ENCODE measurements at places on chromosomes 16 and 17. TPM values are rescaled to one million over a fixed set of nuclear protein-coding genes. Genes with fewer than 3 reads are reported as not detected.

- no peak overlapping the region for H3K4me3 ChIP-seq
- no peaks in the 10 kb centered on the region for H3K36me3 ChIP-seq
- H3K4me1 ChIP-seq = peaks cover 1% of the 10 kb centered on the region
- DNase-seq = no peak
- peaks cover 7% of the 10 kb centered on the region for H3K27me3 ChIP-seq
These were observed 137.0 kb upstream of the TP53TG3D start for GRCh38 chr16:32116080-32116479.

Gene ZPBP2
- not detected for total RNA-seq

Gene TAC4
- total RNA-seq = not detected

DNA sequence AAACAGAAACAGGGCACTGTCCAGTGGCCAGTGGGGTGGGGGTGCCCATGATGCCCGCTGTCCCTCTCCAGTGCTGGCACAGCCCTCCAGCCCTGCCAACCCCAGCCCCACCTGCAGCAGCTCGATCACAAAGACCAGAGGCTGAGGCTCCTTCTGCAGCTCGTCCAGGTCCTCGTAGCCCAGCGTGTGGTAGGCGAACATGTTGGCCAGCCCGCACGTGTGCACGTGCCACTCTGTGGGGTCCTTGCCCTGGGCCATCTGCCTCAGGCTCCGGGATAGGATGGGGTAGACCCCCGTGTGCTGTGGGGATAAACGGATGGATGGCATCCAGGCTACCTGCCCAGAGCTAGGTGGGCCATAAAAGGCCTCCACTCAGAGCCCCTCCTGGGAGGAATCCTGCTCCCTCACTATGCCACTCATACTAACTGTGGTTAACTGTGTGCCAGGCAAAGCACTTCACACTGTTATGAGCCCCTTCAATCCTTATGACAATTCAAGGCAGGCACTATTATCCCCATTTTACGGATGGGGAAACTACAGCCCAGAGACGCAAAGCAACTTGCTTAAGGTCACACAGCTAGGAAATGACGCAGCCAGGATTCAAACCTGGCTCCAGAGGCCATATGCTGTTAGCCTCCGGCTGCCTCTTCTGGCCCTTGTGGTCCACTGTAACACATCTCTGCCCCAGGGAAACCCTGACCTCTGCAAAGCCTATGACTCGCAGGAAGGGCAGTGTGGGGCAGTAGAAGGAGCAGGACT is 6.5 kb downstream of the AIPL1 start:
- no peak for DNase-seq
- H3K36me3 ChIP-seq = peaks cover 12% of the 10 kb centered on the region
- H3K4me1 ChIP-seq = peaks cover 18% of the 10 kb centered on the region
- peaks cover 56% of the 10 kb centered on the region for H3K27me3 ChIP-seq
- no peak overlapping the region for H3K4me3 ChIP-seq

- H3K36me3 ChIP-seq = peaks cover 5% of the 10 kb centered on the region
- H3K27me3 ChIP-seq = peaks cover 11% of the 10 kb centered on the region
- no peak overlapping the region for H3K27ac ChIP-seq
- no peak overlapping the region for H3K4me3 ChIP-seq
- DNase-seq = no peak
These were observed 13.0 kb downstream of the AXIN2 start for GRCh38 chr17:65548269-65548969.

- peak; percentile 25 for DNase-seq
- H3K27ac ChIP-seq = no peak overlapping the region
- H3K27me3 ChIP-seq = peaks cover 3% of the 10 kb centered on the region
- peaks cover 13% of the 10 kb centered on the region for H3K4me1 ChIP-seq
- no peak overlapping the region for H3K4me3 ChIP-seq
- H3K36me3 ChIP-seq = peaks cover 26% of the 10 kb centered on the region
These were observed 21.6 kb downstream of the PLA2G10 start for GRCh38 chr16:14672403-14672971.

Gene HBQ1
- not detected for total RNA-seq

DNA sequence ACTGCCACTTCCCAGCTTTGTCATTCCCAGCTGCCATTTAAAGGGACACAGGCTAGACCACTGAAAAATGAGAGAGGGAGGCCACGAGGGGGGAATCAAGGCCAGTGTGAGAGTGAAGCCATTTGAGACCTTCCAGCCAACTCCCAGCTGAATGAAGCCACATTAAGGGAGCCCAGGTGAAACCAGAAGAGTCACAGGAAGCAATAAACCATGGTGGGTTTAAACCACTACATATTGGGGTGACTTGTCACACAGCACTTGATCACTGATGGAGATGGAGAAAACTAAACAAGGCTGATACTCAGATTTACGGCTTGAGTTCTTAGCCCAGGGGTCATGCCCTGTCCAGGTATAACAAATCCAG is 2.8 kb upstream of the NUBP1 start:
- DNase-seq = no peak
- no peaks in the 10 kb centered on the region for H3K27me3 ChIP-seq
- no peak overlapping the region for H3K4me3 ChIP-seq

Gene SPATA22
- total RNA-seq = not detected

- no peak for DNase-seq
- H3K4me3 ChIP-seq = no peak overlapping the region
- H3K27me3 ChIP-seq = no peaks in the 10 kb centered on the region
These were observed 40.1 kb downstream of the CLEC16A start for GRCh38 chr16:10984509-10984908.

DNA sequence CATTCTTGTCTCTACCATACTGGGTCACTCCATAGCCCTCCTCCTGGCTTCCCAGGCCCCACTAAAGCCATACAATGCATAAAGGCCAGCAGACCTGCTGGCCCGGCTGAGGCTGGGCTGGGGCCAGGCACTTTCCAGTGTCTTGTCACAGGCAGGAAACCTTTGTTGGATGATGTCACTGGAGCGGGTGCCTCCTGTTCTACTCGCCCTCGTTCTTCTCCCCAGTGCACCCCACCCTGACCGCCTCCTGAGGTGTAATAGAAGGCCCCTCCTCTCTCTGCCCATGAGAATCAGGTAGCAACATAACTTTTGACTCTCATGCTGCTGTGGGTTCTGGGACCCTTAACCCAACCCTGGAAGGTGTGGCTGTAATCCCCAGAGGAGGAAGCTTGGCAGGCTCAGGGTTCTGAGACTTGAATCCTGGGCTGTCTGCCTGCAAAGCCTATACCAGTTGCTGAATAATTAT is 54.2 kb upstream of the IL34 start:
- DNase-seq = no peak
- H3K4me1 ChIP-seq = no peaks in the 10 kb centered on the region
- H3K27ac ChIP-seq = no peak overlapping the region
- H3K27me3 ChIP-seq = peaks cover 8% of the 10 kb centered on the region
- H3K4me3 ChIP-seq = no peak overlapping the region

Gene FAM171A2
- 0.10 TPM for total RNA-seq

Gene GUCY2D
- total RNA-seq = not detected

DNA sequence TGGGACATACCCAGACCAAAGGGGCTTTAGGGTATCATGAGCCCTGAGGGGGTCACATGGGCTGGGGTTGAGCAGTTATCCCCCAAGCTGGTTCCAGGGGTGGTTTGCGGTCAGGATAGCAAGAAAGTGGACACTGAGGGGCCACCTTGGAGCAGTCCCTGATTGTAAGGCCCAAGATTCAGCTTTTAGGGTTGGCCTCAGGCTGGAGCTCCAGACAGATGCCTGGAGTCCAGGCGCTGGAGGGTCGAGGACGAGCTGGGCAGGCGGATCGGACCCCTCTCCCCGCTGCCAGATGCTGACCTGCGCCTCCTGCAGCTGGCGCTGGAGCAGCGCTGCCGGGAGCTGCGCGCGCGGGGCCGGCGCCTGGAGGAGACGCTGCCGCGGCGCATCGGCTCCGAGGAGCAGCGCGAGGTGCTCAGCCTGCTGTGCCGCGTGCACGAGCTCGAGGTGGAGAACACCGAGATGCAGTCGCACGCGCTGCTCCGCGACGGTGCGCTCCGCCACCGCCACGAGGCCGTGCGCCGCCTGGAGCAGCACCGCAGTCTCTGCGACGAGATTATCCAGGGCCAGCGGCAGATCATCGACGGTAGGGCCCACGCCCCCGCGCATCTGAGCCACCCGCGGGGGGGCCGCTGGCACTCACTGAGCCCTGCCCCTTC is 10.0 kb downstream of the BTBD17 start:
- peaks cover 4% of the 10 kb centered on the region for H3K4me1 ChIP-seq
- peaks cover 61% of the 10 kb centered on the region for H3K27me3 ChIP-seq
- H3K4me3 ChIP-seq = no peak overlapping the region
- DNase-seq = no peak
- H3K36me3 ChIP-seq = no peaks in the 10 kb centered on the region

GRCh38 chr16:55376045-55376444 is 52.0 kb downstream of the IRX6 start:
- no peaks in the 10 kb centered on the region for H3K4me1 ChIP-seq
- no peak overlapping the region for H3K4me3 ChIP-seq
- H3K36me3 ChIP-seq = no peaks in the 10 kb centered on the region

GRCh38 chr17:82213251-82214011 is 789 bp upstream of the CCDC57 start:
- H3K4me1 ChIP-seq = peaks cover 43% of the 10 kb centered on the region
- H3K4me3 ChIP-seq = peak overlapping the region; percentile 77
- no peak for DNase-seq
- no peaks in the 10 kb centered on the region for H3K36me3 ChIP-seq

- peaks cover 98% of the 10 kb centered on the region for H3K36me3 ChIP-seq
- peaks cover 18% of the 10 kb centered on the region for H3K4me1 ChIP-seq
- no peaks in the 10 kb centered on the region for H3K27me3 ChIP-seq
- H3K4me3 ChIP-seq = no peak overlapping the region
These were observed 9.8 kb downstream of the ELOB start for GRCh38 chr16:2767140-2767731.

GRCh38 chr17:17494870-17495535 is 1.2 kb downstream of the RASD1 start:
- H3K27ac ChIP-seq = no peak overlapping the region
- peaks cover 16% of the 10 kb centered on the region for H3K27me3 ChIP-seq
- no peak for DNase-seq
- peak overlapping the region; percentile 47 for H3K4me3 ChIP-seq
- peaks cover 15% of the 10 kb centered on the region for H3K4me1 ChIP-seq
- H3K36me3 ChIP-seq = peaks cover 18% of the 10 kb centered on the region

- H3K4me1 ChIP-seq = no peaks in the 10 kb centered on the region
- H3K4me3 ChIP-seq = no peak overlapping the region
- no peak for DNase-seq
- H3K27ac ChIP-seq = no peak overlapping the region
These were observed 112.1 kb upstream of the FOXF1 start for GRCh38 chr16:86398201-86398600.

Gene PIK3R5
- total RNA-seq = 50.3 TPM

Gene CHTF8
- 138 TPM for total RNA-seq

DNA sequence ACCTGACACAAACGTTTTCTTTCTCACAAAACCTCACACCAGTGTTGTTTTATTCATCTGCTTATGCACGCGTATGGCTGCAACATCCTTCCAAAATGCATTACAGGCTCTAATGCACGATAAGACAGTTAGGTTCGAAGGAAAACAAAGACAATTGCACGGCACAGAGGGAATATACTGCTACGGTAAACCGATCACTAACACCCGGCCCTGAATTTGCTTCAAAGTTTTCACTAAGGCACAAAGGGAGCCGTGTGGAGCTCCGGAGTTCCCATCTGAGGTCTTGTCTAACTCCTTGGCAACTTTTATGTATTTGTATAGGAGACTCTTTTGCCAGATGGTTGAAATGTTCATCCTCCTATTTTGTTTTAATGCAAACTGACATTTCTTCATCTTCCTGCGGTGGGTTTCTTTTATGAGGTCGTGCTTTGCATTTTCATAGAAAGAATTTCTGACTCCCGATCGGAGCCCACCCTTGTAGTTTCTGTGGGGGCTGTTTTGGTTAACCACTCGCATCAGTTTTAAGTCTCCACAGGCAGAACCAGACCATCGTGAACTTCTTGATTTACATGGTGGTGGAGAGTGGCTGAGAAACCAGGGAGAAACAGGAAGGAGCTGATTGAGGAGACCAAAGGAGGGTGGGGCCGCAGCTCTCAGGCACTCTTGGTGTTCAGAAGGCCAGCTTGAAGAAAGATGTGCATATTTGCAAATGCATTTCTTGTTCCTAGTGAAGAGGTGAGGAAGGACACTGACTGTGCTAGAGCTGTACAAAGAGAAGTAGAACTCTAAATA is 516.8 kb downstream of the MAF start:
- H3K27ac ChIP-seq = no peak overlapping the region
- peaks cover 42% of the 10 kb centered on the region for H3K4me1 ChIP-seq
- no peak for DNase-seq
- peaks cover 8% of the 10 kb centered on the region for H3K27me3 ChIP-seq

DNA sequence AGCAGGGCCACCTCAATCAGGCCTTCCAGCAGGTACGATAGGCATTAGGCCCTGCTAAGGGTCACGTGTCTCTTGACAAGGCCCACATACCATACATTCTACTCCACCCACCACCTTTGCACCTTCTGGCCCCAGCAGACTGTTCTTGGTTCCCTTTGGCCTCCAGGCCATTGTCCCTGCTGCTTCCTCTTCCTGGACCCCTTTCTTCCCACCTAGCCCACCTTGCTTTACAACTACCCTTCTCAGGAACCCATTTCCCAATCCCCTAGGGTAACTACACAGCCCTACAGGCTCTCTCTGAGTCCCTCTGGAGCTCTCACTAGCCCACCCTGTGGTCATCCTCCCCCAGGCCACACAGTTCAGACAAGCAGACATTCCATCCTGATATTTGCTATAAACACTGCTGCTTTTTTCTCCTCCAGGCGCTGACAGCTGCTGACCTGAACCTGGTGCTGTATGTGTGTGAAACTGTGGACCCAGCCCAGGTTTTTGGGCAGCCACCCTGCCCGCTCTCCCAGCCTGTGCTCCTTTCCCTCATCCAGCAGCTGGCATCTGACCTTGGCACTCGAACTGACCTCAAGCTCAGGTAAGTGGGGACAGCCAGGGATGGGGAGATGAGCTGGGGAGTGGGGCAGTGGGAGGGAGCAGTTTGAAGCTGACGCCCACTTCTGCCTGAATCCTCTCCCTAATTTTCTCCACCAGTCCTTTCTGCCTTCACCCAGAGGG is 1.4 kb upstream of the NRN1L start:
- no peaks in the 10 kb centered on the region for H3K4me1 ChIP-seq
- no peaks in the 10 kb centered on the region for H3K27me3 ChIP-seq
- H3K27ac ChIP-seq = no peak overlapping the region
- H3K4me3 ChIP-seq = no peak overlapping the region
- DNase-seq = no peak
- H3K36me3 ChIP-seq = peaks cover 53% of the 10 kb centered on the region
